ENCODE measurements at places on chromosomes 5 and 9.

DNA sequence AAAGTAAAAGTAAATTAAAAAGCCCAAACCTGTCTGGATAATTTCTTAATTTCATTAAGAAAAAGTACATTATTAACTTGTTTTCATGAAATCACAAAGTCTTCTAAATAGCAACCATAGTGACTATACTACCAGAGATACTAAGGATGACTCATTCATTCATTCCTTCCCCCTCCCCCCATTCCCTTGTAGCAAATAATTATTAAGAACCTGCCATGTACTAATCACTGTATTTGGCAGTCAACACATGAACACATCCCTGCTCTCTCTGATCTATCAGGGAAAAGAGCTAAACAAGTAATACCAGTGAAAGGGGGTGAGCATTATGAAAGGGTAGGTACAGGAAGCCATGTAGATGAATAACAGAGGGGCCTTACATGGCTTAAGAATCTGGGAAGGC, 203.9 kb downstream of the CWC27 start:
- H3K27ac ChIP-seq, result no peak overlapping the region
- H3K36me3 ChIP-seq, result no peaks in the 10 kb centered on the region
- H3K4me3 ChIP-seq, result no peak overlapping the region

- no peak overlapping the region for H3K4me3 ChIP-seq
- H3K36me3 ChIP-seq, result no peaks in the 10 kb centered on the region
- DNase-seq, result no peak
Observed at GRCh38 chr5:64502196-64502595, 3.6 kb upstream of the RGS7BP start.

DNA sequence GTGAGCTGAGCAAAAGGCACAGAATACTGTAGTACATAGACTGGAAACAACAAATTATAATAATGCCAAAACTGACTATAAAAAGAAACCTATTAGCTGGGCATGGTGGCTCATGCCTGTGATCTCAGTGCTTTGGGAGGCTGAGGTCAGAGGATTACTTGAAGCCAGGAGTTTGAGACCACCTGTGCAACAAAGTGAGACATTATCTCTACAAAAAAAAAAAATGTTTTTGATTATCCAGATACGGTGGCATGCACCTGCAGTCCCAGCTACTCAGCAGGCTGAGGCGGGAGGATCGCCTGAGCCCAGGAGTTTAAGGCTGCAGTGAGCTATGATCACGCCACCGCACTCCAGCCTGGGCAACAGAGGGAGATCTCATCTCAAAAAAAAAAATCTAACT, 175.9 kb downstream of the TTC39B start:
- H3K36me3 ChIP-seq, result no peaks in the 10 kb centered on the region
- no peak for DNase-seq
- H3K27ac ChIP-seq, result no peak overlapping the region
- no peaks in the 10 kb centered on the region for H3K4me1 ChIP-seq
- no peak overlapping the region for H3K4me3 ChIP-seq

GRCh38 chr9:133147412-133148198, 16.1 kb downstream of the GBGT1 start:
- no peaks in the 10 kb centered on the region for H3K36me3 ChIP-seq
- no peaks in the 10 kb centered on the region for H3K27me3 ChIP-seq
- DNase-seq, result peak; percentile 91
- H3K4me3 ChIP-seq, result peak overlapping the region; percentile 77

DNA sequence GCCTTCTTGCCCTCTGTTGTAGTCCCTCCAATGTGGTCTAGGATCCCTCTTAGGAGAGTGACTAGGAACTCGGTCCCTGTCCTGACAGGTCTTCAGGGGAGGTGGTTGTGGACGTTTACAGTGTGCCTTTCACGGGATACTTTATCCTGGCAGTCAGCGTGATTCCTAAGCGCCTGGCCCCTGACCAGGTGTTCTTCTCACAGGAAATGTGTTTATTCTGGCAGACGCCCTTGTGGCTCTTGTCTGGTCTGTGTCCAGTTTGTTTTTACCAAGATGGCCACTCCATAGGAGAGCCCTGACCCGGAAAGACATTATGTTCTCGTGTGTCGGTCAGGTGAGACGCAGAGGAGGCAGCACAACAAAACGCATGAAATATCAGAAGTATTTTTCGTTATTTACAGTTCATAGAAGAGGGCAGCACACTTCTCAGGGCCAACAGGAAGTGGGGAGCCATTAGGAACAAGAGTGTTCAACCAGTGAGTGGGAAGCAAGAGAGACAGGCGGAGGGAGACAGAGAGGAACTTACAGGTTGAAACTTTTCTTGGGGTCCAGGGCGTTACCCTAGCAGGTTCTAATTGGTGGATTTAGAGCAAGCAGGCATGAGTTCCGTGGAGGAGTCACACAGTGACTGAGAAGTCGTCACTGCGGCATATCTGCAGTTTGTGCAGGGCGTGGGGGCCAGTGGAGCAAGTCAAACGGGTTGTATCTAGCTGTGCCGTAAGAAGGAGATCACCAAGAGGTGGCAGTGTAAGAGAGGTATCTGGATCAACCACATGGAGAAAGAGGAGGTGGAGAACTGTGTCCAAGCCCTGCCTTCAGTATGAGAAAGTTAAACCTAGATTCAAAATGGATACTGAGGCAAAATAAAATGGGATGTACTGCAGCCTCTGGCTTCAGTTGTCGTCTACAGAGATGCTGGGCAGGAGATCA, 412.9 kb downstream of the ZSWIM6 start:
- H3K4me1 ChIP-seq, result no peaks in the 10 kb centered on the region
- H3K27me3 ChIP-seq, result no peaks in the 10 kb centered on the region
- H3K27ac ChIP-seq, result no peak overlapping the region
- no peak for DNase-seq

DNA sequence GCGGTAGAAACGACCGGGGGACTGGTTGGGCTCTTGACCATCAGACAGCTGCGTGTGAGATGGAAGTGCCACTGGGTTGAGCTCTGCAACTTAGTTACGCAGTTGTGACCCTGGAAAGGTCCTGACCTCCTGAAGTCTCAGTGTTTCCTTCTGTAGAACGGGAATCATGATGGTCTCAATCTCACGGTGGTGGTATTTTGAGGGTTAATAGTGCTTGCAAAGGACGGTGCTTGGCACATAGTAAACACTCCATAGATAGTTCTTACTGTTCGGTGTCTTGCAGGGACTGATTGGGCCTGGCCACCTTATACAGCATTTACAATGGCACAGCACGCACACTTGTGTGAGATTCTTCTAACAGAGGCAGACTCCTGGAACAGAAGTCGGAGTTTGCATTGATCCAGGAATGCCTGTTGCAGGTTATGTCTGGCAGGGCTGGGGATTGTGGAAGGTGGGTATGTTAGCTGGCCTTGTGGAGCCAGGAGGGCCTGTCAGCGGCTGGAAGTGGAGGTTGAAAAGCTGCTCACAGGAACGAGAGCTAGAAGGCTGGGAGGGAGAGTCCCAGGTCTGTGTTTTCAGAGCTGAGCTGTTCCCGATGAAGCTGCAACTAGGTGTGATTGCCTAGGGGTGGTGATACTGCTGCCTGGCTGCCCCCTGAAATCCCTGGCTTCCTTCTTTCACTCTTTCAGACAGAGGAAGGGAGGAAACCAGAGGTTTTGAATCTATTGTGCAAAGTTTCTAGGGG, 962 bp upstream of the TXN start:
- no peaks in the 10 kb centered on the region for H3K27me3 ChIP-seq
- peak overlapping the region; percentile 92 for H3K4me3 ChIP-seq
- no peaks in the 10 kb centered on the region for H3K36me3 ChIP-seq
- peak; percentile 54 for DNase-seq
- H3K27ac ChIP-seq, result peak overlapping the region; percentile 96

DNA sequence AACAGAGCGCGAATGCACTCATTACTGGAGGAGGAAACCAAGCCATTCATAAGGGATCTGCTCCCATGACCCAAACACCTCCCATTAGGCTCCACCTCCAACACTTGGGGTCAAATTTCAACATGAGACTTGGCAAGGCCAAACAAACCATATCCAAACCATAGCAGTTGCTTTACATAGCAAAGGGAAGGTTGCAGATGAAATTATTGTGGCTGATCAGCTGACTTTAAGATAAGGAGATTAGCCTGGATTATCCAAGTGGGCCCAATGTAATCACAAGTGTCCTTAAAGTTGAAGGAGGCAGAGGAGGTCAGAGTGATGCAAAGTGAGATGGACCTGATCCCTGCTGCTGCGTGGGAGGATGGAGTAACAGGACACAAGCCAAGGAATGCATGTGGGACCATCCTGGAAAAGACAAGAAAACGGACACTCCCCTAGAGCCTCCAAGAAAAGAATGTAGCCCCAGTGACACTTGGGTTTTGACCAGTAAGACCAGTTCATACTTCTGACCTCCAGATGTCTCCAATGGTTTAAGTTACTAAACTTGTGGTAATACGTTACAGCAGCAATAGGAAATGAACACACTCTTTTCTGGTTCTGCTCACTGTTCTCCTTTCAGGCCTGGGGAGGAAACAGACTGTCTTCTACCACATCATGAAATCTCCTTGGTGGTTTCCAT, 167.3 kb downstream of the GNAQ start:
- peak overlapping the region; percentile 40 for H3K27ac ChIP-seq
- no peaks in the 10 kb centered on the region for H3K27me3 ChIP-seq
- H3K4me1 ChIP-seq, result peaks cover 8% of the 10 kb centered on the region
- no peak overlapping the region for H3K4me3 ChIP-seq
- H3K36me3 ChIP-seq, result no peaks in the 10 kb centered on the region
- no peak for DNase-seq

GRCh38 chr5:19739671-19740070, 248.3 kb downstream of the CDH18 start:
- no peak for DNase-seq
- H3K36me3 ChIP-seq, result no peaks in the 10 kb centered on the region
- H3K4me3 ChIP-seq, result no peak overlapping the region
- H3K27ac ChIP-seq, result no peak overlapping the region

GRCh38 chr5:54388409-54388808, 67.1 kb upstream of the HSPB3 start:
- no peaks in the 10 kb centered on the region for H3K27me3 ChIP-seq
- H3K36me3 ChIP-seq, result no peaks in the 10 kb centered on the region
- no peaks in the 10 kb centered on the region for H3K4me1 ChIP-seq
- no peak overlapping the region for H3K4me3 ChIP-seq
- H3K27ac ChIP-seq, result no peak overlapping the region

DNA sequence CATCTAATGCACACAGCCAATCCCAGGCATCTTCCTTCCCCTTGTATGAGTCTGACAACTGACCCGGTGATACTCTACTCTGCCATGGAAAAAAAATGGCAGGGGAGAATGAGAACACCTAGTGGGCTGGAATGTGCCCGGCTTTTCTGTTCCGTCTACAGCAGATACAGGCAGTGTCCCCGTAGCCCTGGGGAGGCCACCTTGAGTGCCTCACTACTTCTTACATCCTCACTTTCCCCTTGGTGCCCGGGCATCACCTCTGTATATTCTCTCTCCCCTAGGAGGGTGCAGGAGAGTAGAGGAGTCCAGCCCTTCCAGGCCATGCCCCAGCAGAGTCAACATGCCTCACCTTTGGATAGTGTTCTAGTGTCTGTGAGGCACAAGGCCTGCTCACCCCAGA, 56.2 kb downstream of the SYK start:
- no peak overlapping the region for H3K4me3 ChIP-seq
- H3K27ac ChIP-seq, result no peak overlapping the region
- H3K4me1 ChIP-seq, result no peaks in the 10 kb centered on the region
- H3K36me3 ChIP-seq, result no peaks in the 10 kb centered on the region
- H3K27me3 ChIP-seq, result no peaks in the 10 kb centered on the region
